HT1080 (cell line): ENCODE measurements at places on chromosomes 3 and 15. TPM values are rescaled to one million over a fixed set of nuclear protein-coding genes. Genes with fewer than 3 reads are reported as not detected.

- DNase-seq, result no peak
Observed at GRCh38 chr3:9942934-9943690, 9.1 kb downstream of the PRRT3 start.

DNA sequence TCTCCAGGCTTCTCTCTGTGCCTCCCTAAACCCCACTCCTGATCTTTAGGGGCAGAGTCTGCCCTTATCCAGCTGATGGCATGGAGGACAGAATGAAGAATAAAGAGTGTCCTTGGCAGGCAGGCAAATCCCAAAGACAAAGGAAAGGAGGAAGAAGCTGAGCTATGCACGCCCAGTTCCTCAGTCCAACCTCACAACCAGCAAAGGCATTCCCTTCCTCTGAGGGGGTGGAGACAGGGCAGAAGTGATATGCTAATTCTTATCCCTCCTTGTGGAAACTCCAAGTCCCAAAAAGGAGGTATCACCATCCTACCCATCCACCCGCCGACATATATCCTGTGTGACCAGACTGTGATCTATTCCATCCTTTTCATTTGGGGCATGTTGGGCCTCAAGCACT is 10.5 kb upstream of the CCDC54 start:
- DNase-seq, result peak; percentile 76

The CPLX3 gene
- 0.10 and 0.26 TPM in 2 replicates for total RNA-seq

The LXN gene
- not detected in 2 replicates for total RNA-seq

DNA sequence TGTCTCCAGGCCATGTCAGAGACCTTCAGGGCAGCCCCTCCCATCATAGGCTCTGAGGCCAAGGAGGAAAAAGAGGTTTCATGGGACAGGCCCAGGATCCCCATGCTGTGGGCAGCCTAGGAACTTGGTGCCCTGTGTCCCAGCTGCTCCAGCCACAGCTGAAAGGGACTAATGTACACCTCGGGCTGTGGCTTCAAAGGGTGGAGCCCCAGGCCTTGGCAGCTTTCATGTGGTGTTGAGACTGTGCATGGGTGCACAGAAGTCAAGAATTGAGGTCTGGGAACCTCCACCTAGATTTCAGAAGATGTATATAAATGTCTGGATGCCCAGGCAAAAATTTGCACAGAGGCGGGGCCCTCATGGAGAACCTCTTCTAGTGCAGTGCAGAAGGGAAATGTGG is 6.6 kb upstream of the SSR3 start:
- DNase-seq, result no peak
